ENCODE measurements at places on chromosomes 2 and 18.

GRCh38 chr2:10829299-10829698 lies 16.7 kb upstream of the PDIA6 start:
- DNase-seq, result no peak

GRCh38 chr2:127084611-127085316 lies 22.2 kb downstream of the BIN1 start:
- DNase-seq, result no peak

GRCh38 chr2:181305301-181306123 lies 151.7 kb upstream of the ITGA4 start:
- no peak for DNase-seq

- DNase-seq, result no peak
Observed at GRCh38 chr2:227871375-227871791, at the start of gene DAW1. DAW1 (plus strand) TSS chr2:227871631; CDS start chr2:227871690, 59 bp downstream.

- DNase-seq, result peak; percentile 25
Observed at GRCh38 chr18:23871410-23871809, 143.1 kb upstream of the TTC39C start.

GRCh38 chr2:182946958-182947369 lies 80.5 kb upstream of the FRZB start:
- DNase-seq, result no peak

GRCh38 chr18:30618567-30618966 lies 424.0 kb downstream of the DSC3 start:
- no peak for DNase-seq

- DNase-seq, result peak; percentile 52
Observed at GRCh38 chr18:76524477-76524876, 29.4 kb upstream of the ZNF516 start.

- no peak for DNase-seq
Observed at GRCh38 chr2:111178730-111179405, 58.2 kb downstream of the BCL2L11 start.

DNA sequence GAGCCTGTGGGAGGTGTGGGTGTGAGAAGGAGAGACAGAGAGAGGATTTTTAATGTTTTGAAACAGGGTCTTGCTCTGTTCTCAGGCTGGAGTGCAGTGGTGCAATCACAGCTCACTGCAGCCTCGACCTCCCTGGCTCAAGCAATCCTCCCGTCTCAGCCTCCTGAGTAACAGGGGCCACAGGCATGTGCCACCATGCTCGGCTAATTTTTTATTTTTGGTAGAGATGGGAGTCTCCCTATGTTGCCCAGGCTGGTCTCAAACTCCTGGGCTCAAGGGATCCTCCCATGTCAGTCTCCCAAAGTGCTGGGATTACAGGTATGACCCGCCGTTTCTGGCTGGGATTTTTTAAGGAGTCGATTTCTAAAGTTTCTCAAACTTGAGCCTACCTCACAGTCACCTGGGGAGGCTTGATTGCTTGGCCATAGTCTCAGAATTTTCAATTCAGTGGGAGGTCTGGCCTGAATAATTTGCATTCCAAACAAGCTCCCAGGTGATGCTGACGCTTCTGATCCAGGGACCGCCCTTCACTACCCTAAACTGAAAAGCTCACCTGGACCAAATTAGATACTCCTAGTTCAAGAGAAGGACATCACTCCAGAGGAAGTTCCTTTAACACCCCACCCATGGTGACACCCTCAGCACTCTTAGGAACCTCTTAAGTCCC lies 70.8 kb upstream of the SLC1A4 start:
- no peak for DNase-seq

GRCh38 chr2:309954-310510 lies 22.1 kb upstream of the ALKAL2 start:
- no peak for DNase-seq

- DNase-seq, result no peak
Observed at GRCh38 chr18:37634516-37634915, 68.9 kb upstream of the CELF4 start.

DNA sequence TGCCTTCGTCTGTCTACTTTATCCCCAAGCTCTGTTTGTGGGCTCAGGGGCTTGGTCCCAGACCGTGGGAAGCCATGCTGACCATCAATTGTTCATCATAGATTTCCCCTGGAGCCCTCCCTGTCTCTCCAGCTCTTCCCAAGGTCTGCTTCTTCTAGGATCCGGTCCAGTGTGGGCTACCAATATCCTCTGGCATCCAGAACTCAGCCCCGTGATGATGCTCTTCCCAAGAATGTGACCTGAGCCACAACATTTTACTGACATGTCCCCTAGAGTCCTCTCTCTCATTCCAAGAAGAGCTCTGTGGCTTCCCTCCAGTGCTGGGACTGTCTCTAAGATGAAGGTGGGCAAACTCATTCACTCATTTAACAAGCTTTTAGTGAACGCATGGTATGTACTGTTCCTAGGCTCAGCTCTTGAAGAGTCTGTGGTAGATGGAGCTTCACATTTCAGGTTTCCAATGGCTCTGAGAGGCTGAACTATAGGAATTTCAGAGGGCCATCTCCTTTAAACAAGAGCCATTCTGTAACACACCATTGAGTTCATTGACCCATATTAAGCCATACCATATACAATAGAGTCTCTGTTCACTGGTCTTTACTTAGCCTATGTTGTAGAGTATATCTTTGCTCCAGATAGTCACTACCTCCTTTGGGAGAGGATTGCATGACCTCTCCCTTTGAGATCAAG lies 142.0 kb upstream of the APCDD1 start:
- no peak for DNase-seq

- no peak for DNase-seq
Observed at GRCh38 chr18:47899107-47899840, 31.2 kb downstream of the SMAD2 start.

DNA sequence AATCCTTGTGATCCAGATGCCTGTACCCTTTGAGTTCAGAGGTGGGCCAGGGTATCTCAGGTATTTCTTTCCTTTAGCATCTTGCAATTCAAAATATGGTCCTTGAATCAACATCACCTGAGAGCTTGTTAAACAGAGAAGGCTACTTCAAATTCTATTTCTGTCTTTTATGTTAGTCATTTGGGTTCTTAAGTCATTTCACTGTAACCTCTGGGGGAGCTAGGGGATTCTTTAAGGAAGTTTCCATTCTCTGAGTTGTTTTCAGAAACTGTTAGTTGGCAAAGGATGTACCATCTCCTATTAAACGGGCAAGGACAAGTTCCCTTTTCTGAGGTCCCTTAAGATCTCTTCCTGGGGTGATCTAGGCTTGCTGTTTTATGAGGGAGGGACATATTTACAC lies 16.6 kb downstream of the CFLAR start:
- no peak for DNase-seq

GRCh38 chr2:242056785-242057184 lies 187.3 kb downstream of the RTP5 start:
- DNase-seq, result no peak

DNA sequence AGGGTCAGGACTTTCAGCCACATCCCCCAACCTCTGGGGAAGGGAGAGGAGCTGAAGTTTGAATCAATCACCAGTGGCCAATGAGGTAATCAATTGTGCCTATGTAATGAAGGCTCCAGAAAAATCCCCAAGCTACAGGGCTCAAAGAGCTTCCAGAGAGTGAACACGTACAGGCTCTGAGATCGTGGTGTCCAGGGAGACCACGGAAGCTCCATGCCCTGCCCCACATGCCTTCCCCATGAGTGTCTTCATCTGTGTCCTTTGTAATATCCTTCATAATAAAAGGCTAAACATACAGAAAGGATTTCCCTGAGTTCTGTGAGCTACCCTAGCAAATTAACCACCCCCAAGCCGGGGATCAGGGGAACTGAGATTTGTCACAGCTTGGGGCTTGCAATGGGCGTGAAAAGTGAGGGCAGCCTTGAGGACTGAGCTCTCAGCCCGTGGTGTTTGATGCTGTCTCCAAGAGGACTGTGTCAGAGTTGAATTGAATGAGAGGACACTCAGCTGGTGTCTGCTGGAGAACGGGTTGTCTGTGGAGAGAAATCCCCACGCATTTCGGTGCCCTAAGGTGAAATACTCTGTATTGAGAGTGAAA lies 25.5 kb upstream of the TUBB6 start:
- DNase-seq, result no peak

DNA sequence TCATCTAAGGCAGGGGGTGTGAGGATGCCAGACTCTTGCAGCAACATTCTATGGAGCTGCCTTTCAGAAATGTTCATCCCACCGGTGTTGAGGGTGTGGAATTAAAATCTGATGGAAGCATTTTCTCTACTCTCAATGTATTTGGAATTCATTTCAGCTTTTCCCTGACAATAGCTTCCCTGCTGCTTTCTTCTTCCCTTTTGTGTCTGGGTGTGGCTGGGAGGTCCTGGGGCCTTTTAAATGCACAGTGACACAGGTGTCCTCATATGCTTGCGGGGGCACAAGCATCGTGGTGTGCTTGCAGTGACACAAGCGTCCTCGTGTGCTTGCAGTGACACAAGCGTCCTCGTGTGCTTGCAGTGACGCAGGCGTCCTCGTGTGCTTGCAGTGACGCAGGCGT lies 43.4 kb upstream of the ASB18 start:
- DNase-seq, result no peak

DNA sequence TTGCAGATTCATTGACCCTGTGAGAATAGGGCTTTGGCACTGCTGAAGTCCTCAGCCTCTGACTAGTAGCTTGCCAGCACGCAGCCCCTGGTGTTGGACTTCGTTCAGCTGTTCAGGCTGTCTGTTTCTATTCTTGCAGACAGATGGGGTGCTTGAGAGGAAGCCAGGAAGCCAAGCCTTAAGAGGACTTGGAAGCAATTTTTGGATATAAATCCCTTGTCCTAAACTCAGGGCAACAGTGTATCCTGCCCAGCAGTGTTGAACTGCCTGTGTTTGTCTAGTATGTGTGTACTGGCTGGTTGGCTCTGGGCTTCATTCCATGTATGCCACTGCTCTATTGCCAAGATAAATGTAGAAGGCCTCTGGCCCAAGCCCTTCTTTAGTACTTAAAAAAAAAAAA lies 108.6 kb downstream of the COMMD1 start:
- DNase-seq, result peak; percentile 92

GRCh38 chr2:134218930-134219658 lies 34.8 kb upstream of the MGAT5 start:
- no peak for DNase-seq

- DNase-seq, result no peak
Observed at GRCh38 chr2:130826821-130827501, 9.8 kb upstream of the ARHGEF4 start.

- peak; percentile 4 for DNase-seq
Observed at GRCh38 chr2:165682546-165682945, 111.5 kb downstream of the GALNT3 start.

GRCh38 chr18:28159055-28159454 lies 17.9 kb downstream of the CDH2 start:
- DNase-seq, result no peak

DNA sequence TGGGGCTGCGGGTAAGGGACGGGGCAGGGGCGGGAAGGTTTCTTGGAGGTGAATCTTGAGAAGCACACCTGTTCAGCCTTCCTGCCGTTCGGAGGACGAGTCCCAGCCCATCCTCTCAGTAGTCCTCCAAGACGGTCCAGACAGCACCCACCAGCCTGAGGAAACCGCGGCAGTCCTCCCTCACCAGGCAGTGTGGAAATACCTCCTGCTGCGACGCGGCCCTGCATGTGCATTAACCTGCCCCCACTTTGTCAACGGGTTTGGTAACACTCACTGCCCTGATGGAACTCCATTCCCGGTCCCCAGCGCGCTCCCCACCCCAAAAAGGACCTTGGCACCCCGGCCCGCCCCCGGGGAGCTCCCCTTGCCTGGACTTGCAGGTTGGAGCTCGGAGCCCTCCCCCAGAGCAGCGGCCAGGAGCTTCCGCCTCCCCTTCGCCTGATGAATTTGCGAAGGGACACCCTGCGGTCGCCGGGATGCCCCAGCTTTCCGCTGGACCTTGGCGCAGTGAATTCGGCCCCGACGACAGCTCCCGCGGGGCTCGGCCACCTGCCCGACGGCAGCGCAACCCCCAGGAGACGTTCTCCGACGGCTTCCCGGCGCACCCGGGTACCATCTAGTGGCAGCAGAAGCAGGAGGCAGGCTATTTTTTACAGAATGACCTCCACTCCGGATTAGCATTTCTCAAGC lies 31.5 kb downstream of the ACVR1C start:
- no peak for DNase-seq
